ENCODE measurements at places on chromosomes 16 and 17. TPM values are rescaled to one million over a fixed set of nuclear protein-coding genes. Genes with fewer than 3 reads are reported as not detected.
A peak's percentile ranks its signal among the peaks of the same experiment; 100 is the strongest.

MYH13 gene
- polyA plus RNA-seq, result not detected

IRX5 gene
- polyA plus RNA-seq, result not detected

FBXL16 gene
- 11.1 TPM for polyA plus RNA-seq

CES1 gene
- polyA plus RNA-seq, result not detected

CYLD gene
- polyA plus RNA-seq, result 224 TPM

FZD2 gene
- polyA plus RNA-seq, result not detected

PYY gene
- not detected for polyA plus RNA-seq

SP6 gene
- 0.05 TPM for polyA plus RNA-seq

KRT25 gene
- not detected for polyA plus RNA-seq

HBQ1 gene
- not detected for polyA plus RNA-seq

- no peaks in the 10 kb centered on the region for H3K27me3 ChIP-seq
- peaks cover 6% of the 10 kb centered on the region for H3K4me1 ChIP-seq
- H3K4me3 ChIP-seq, result peak overlapping the region; percentile 88
- H3K27ac ChIP-seq, result peak overlapping the region; percentile 87
Observed at GRCh38 chr17:49193513-49194296, 16.7 kb downstream of the GNGT2 start.

- no peak overlapping the region for H3K27ac ChIP-seq
- DNase-seq, result no peak
- H3K4me1 ChIP-seq, result no peaks in the 10 kb centered on the region
- H3K4me3 ChIP-seq, result no peak overlapping the region
- H3K36me3 ChIP-seq, result no peaks in the 10 kb centered on the region
Observed at GRCh38 chr17:79183293-79184158, 108.9 kb downstream of the ENGASE start.

DNA sequence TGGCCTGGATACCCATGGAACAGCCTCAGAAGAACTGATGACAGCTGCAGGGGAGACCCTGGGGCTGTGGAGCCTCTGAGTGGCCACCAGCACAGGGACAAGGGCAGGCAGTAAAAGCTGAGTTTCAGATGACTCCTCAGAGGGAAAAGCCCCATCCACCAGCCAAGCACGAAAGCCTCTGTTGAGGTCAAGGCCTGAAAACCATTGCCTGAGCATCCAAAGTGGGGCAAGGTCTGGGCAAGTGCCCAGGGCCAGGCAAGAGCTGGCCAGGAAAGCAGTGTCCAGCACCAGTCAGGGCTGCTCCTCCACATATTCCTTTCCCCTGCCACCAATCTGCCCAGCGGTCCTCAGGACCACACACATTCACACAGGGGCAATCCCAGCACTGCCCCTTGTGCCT, 16.4 kb downstream of the ATP6V0D1 start:
- H3K4me1 ChIP-seq, result no peaks in the 10 kb centered on the region
- no peak overlapping the region for H3K27ac ChIP-seq
- DNase-seq, result no peak

- H3K4me3 ChIP-seq, result no peak overlapping the region
- H3K4me1 ChIP-seq, result no peaks in the 10 kb centered on the region
- no peak overlapping the region for H3K27ac ChIP-seq
- H3K27me3 ChIP-seq, result peaks cover 6% of the 10 kb centered on the region
- H3K36me3 ChIP-seq, result no peaks in the 10 kb centered on the region
Observed at GRCh38 chr17:45951941-45952340, 47.1 kb upstream of the STH start.

DNA sequence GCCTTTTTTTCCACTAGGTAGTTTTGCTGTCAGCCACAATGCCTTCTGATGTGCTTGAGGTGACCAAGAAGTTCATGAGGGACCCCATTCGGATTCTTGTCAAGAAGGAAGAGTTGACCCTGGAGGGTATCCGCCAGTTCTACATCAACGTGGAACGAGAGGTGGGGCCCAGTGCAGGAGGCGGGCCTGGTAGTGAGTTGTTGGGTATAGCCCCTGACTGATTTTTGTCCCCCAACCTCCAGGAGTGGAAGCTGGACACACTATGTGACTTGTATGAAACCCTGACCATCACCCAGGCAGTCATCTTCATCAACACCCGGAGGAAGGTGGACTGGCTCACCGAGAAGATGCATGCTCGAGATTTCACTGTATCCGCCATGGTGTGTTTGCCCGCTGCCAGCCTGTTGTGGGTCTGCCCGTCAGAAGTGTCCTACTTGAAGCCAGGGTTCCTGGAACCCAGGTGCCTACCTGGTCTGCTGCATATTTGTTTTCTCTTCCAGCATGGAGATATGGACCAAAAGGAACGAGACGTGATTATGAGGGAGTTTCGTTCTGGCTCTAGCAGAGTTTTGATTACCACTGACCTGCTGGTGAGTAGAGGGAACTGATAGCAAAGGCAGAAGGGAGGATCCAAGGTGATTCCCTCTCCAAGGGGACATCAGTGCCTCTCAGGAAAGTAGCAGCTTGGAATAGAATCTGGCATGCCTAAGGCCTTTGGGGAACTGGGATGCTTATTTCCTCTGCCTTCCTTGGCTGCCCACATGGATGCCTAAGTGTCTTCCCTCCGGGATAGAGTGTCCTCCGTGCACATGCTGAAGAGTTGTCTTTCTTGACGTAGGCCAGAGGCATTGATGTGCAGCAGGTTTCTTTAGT, 1.9 kb upstream of the CD68 start:
- no peak overlapping the region for H3K4me3 ChIP-seq
- peaks cover 32% of the 10 kb centered on the region for H3K4me1 ChIP-seq

DNA sequence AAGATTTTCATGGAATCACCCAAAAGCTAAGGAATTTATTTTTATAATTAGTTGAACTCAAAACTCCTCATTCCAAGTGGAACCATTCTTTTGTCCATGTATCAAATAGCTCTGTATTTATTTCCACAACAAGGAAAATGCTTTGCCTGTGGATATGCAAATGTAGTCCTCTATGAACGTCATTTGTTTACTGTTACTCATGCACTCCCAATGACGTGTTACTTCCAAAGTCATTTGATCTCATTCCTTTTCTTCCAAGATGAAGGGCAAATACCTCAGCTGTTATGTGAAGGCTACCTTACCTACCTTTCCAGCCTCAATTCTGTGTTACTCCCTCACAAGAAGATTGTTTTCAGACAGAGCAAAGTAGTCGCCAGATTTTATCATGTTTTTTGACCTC, 83.7 kb downstream of the ITFG1 start:
- no peaks in the 10 kb centered on the region for H3K36me3 ChIP-seq
- H3K27ac ChIP-seq, result no peak overlapping the region
- no peak overlapping the region for H3K4me3 ChIP-seq
- H3K4me1 ChIP-seq, result no peaks in the 10 kb centered on the region

GRCh38 chr17:63699638-63700527, at the start of gene LIMD2:
TSS of gene LIMD2 (minus strand) at chr17:63700125. CDS start at chr17:63699298, 827 bp downstream.
- DNase-seq, result peak; percentile 84
- peaks cover 51% of the 10 kb centered on the region for H3K4me1 ChIP-seq
- peak within 1 kb of the TSS; percentile 93 for H3K27ac ChIP-seq
- no peaks in the 10 kb centered on the region for H3K27me3 ChIP-seq

GRCh38 chr17:81267390-81268067, 27.6 kb downstream of the SLC38A10 start:
- no peaks in the 10 kb centered on the region for H3K4me1 ChIP-seq
- H3K36me3 ChIP-seq, result peaks cover 5% of the 10 kb centered on the region
- no peaks in the 10 kb centered on the region for H3K27me3 ChIP-seq
- no peak for DNase-seq

DNA sequence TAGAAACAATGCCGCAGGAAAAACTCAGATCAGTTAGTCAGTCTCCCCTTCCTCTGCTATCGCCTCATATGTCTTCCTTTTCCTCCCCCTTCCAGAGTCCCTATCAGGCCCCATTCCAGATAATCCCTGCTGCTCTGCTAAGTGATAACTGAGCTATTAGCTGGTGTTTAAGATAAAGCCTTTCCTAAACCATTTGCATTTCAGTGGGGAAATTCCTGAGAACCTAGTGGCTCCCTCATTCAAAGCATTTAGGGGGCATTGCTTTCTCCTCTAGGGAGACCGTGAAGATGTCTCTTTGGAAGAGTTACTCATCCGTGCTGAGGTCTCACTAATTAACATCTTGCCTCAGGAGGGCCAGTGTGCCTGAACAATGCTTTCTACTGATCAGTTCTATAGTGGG, 401.6 kb downstream of the NPIPA7 start:
- no peaks in the 10 kb centered on the region for H3K4me1 ChIP-seq
- H3K27me3 ChIP-seq, result no peaks in the 10 kb centered on the region
- H3K27ac ChIP-seq, result no peak overlapping the region

GRCh38 chr17:4852567-4853207, 19.5 kb downstream of the MINK1 start:
- no peaks in the 10 kb centered on the region for H3K27me3 ChIP-seq
- H3K36me3 ChIP-seq, result peaks cover 17% of the 10 kb centered on the region
- no peak for DNase-seq

GRCh38 chr16:55701442-55702319, 45.9 kb downstream of the SLC6A2 start:
- no peak overlapping the region for H3K27ac ChIP-seq
- no peak overlapping the region for H3K4me3 ChIP-seq
- DNase-seq, result no peak
- no peaks in the 10 kb centered on the region for H3K4me1 ChIP-seq

DNA sequence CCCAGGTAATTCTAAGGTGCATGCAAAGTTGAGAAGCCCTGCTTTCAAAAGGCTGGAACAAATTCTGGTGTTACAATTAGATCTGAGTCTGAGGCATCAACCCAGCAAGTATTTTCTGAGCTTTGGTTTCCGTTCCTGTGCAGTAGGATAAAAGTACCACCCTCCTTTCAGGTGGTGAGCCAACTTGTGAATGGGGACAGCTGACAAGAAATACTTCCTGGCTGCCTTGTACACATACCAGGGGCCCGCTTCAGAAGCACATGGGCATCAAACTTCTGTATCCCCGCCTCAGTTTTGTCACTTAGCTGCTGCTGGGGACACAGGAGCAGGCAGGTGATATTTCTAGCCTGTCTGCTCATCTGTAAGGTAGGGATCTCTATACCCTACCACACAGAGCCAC, 252.2 kb downstream of the CPPED1 start:
- H3K27ac ChIP-seq, result no peak overlapping the region
- H3K36me3 ChIP-seq, result no peaks in the 10 kb centered on the region
- no peak overlapping the region for H3K4me3 ChIP-seq
- peaks cover 10% of the 10 kb centered on the region for H3K4me1 ChIP-seq
- H3K27me3 ChIP-seq, result no peaks in the 10 kb centered on the region

DNA sequence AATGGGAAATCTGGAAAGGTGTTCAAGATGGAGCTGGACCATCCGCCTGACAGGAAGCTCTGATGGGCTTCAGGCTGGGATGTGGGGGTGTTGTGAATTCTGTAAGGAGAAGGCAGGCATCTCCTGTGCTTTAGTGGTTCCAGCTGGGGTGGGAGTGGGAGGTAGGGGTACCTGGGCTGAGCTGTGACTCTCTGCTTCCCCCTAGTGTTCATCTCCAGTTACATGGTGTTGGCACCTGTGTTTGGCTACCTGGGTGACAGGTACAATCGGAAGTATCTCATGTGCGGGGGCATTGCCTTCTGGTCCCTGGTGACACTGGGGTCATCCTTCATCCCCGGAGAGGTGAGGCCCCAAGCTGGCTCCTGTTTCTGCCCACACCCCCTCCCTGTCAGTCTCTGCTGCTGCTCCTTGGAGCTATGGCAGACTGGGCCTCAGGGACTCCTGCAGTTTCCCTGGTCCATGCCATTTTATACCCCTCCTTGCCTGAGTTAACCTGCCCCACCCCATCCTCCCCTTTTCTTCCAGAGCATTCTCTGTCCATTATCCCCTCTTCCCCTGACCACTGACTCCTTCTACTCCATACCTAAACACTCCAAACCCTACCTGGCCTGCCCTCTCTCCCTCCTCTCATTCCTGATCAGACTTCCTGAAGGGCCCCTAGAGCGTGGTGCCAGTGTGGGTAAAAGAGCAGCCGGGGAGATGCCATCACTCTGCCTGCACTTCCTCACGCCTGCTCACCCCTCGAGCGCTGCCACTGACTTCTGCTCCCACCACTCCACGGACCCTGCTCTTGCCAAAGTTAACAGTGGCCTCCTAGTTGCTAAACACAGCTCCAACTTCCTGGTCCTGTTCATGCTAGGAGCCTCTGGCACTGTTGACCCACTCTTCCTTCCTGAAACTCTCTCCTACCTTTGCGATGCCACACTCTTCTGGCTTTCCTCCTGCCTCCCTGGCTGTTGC, 3.4 kb downstream of the SPNS1 start:
- DNase-seq, result no peak
- no peaks in the 10 kb centered on the region for H3K27me3 ChIP-seq
- no peaks in the 10 kb centered on the region for H3K36me3 ChIP-seq
- H3K27ac ChIP-seq, result no peak overlapping the region
- H3K4me1 ChIP-seq, result peaks cover 12% of the 10 kb centered on the region

DNA sequence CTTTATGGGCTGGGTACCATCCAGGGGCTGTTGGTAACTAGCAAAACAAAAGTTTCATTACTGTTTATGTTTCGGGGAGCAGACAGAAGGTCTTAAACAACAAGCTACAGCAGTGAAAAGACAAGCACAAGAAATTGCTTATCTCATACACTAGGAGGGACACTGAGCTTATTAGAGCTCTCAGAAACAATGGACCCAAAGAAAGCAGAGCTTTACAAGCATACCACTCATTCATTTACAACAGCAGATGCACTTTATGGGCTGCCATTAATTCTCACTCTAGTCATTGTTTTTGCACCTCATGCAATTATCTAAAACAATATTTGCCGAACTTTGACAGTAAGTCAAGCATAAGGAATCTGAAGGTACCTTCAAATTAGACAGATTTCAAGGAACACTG, 10.0 kb downstream of the KRT16 start:
- no peaks in the 10 kb centered on the region for H3K36me3 ChIP-seq
- H3K4me1 ChIP-seq, result no peaks in the 10 kb centered on the region
- H3K27me3 ChIP-seq, result no peaks in the 10 kb centered on the region
- no peak for DNase-seq
- H3K27ac ChIP-seq, result no peak overlapping the region
- H3K4me3 ChIP-seq, result no peak overlapping the region

- peaks cover 5% of the 10 kb centered on the region for H3K36me3 ChIP-seq
- no peak for DNase-seq
- peak overlapping the region; percentile 38 for H3K27ac ChIP-seq
- H3K27me3 ChIP-seq, result no peaks in the 10 kb centered on the region
- H3K4me3 ChIP-seq, result peak overlapping the region; percentile 36
Observed at GRCh38 chr16:84607694-84608093, 10.2 kb downstream of the COTL1 start.

- H3K27ac ChIP-seq, result peak overlapping the region; percentile 94
- DNase-seq, result no peak
- H3K4me1 ChIP-seq, result peaks cover 42% of the 10 kb centered on the region
- no peak overlapping the region for H3K4me3 ChIP-seq
Observed at GRCh38 chr17:16419074-16419928, 3.9 kb downstream of the TRPV2 start.

GRCh38 chr17:41433586-41433985, 7.2 kb downstream of the KRT38 start:
- no peak overlapping the region for H3K27ac ChIP-seq
- no peak for DNase-seq
- H3K4me1 ChIP-seq, result no peaks in the 10 kb centered on the region
- H3K27me3 ChIP-seq, result peaks cover 4% of the 10 kb centered on the region

DNA sequence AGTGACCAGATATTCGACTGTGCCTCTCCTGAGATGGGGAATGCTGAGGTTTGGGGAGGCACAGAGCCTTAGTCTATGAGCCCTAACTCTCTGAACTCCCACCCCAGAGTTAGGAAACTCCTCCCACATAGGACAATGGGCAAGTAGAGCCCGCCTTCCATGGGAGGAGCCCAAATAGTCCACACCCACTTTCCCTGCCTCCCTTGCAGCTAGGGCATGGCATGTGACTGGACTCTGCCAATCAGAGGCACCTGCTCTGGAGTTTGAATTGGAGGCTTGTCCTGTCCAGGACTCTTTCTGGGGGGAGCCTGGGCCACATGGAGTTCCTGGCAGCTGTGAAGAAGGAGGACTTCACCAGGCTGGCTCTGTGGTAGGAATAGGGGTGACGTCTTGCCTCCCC, 48.4 kb downstream of the SOCS1 start:
- no peak overlapping the region for H3K4me3 ChIP-seq
- no peaks in the 10 kb centered on the region for H3K27me3 ChIP-seq
- H3K36me3 ChIP-seq, result no peaks in the 10 kb centered on the region
- no peaks in the 10 kb centered on the region for H3K4me1 ChIP-seq
- no peak for DNase-seq
